Activated naive CD8-positive, alpha-beta T cell treated with anti-CD3 and anti-CD28 coated beads for 36 hours (primary cell): ENCODE measurements at places on chromosomes 6 and 20. TPM values are rescaled to one million over a fixed set of nuclear protein-coding genes. Genes with fewer than 3 reads are reported as not detected.

Gene COL9A3
- 0.35 TPM for total RNA-seq

Gene IFNGR1
- 22.1 TPM for total RNA-seq

Gene MAPK13
- 53.5 TPM for total RNA-seq

Gene MCHR2
- total RNA-seq, result not detected

Gene MEI4
- total RNA-seq, result 0.04 TPM

DNA sequence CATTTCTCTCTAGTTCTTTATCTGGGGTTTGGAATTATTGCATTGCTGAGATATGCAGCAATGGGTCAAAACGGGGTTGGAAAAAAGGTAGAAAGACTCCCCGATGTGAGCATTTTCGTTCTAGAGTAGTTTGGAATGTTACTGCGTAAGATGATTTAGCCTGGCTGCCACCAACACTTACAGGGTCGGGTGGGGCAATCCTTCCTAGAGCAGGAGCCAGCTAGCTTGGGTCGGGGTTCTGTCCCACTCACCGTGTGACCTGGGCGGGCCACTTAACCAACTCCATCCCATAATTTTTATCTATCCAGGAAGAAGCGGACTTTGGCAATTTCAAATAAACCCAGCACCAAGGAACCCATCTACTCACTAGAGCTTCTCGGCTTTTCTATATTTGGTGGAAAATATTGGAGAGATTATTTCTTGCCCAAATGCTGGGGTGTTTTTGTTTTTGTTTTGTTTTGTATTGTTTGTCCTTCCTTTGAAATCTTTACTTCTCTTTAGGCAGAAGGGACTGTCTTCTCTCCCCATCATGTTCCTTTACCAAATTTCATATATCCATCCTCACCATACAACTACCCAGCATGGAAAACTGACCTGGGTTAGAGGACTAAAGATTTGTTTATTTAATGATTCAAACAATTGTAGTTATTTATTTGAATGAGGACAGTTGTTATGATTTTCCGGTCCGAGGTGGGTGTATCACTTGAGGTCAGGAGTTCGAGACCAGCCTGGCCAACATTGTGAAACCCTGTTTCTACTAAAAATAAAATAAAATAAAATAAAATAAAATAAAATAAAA is 72.4 kb downstream of the GPX5 start:
- H3K4me1 ChIP-seq, result peaks cover 6% of the 10 kb centered on the region
- H3K36me3 ChIP-seq, result no peaks in the 10 kb centered on the region
- no peak for DNase-seq
- no peak overlapping the region for H3K27ac ChIP-seq
- H3K27me3 ChIP-seq, result peaks cover 67% of the 10 kb centered on the region

DNA sequence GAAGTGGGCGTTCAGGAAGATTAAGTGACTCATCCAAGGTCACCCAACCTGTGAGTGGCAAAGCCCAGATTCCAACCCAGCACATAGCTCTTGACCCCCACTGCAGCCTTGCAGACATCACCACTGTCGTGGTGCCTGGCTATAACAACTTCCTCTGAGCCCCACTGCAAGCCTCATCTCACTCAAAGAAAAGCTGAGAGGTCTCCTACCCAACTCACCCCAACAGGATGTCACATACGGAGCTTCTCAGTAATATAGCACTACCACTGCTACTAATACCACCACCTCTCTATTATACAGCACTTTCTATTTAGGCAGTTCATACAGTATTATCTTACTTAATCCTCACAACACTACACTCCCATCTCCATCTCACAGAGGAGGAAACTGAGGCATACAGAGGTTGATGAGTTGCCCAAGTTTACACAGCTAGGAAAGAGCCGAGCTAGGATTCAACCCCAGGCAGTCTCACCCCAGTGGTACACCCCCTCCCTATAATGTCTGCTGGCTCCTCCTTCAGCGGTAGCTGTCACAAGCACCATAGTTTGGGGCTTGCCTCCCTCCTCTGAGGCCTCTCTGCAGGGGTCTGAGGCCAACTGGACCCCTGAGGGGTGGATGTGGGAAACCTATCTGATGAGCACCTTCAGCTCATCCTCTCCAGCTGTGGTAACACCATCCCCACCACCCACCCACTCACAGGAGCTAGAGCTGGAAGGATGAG is 19.5 kb downstream of the TFEB start:
- no peak overlapping the region for H3K4me3 ChIP-seq
- no peak overlapping the region for H3K27ac ChIP-seq
- no peaks in the 10 kb centered on the region for H3K27me3 ChIP-seq
- DNase-seq, result no peak
- H3K4me1 ChIP-seq, result peaks cover 27% of the 10 kb centered on the region

GRCh38 chr6:64010010-64010409 is 374.4 kb downstream of the PHF3 start:
- no peaks in the 10 kb centered on the region for H3K27me3 ChIP-seq
- DNase-seq, result no peak
- no peaks in the 10 kb centered on the region for H3K36me3 ChIP-seq
- no peak overlapping the region for H3K4me3 ChIP-seq
- H3K4me1 ChIP-seq, result no peaks in the 10 kb centered on the region

- H3K36me3 ChIP-seq, result no peaks in the 10 kb centered on the region
- H3K27ac ChIP-seq, result no peak overlapping the region
- H3K4me1 ChIP-seq, result no peaks in the 10 kb centered on the region
- no peaks in the 10 kb centered on the region for H3K27me3 ChIP-seq
These were observed 196.6 kb downstream of the OTOR start for GRCh38 chr20:16944745-16945144.

- no peak for DNase-seq
- no peak overlapping the region for H3K4me3 ChIP-seq
- H3K36me3 ChIP-seq, result no peaks in the 10 kb centered on the region
- H3K4me1 ChIP-seq, result peaks cover 8% of the 10 kb centered on the region
- no peak overlapping the region for H3K27ac ChIP-seq
- peaks cover 17% of the 10 kb centered on the region for H3K27me3 ChIP-seq
These were observed 71.5 kb upstream of the IFNGR1 start for GRCh38 chr6:137290601-137291261.

DNA sequence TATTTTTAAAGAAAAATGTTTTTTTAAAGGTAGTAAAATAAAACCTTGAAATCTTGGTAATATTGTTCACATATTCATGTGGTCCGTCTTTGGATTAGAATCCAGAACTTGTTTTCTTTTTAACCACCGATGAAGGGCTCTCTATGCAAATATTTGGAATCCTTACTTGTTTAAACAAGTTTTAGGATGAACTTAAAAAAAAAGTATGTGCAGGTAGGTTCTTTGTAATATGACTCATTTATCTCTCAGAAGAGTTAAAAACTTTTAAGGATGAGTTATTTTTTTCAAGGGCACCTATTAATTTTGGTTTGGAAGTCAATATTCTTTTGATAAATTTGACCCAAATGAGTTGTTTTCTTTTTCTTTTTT is 8.9 kb downstream of the DSP start:
- no peak overlapping the region for H3K27ac ChIP-seq
- H3K27me3 ChIP-seq, result peaks cover 55% of the 10 kb centered on the region
- no peak for DNase-seq
- no peaks in the 10 kb centered on the region for H3K36me3 ChIP-seq
- H3K4me1 ChIP-seq, result no peaks in the 10 kb centered on the region

- H3K27ac ChIP-seq, result no peak overlapping the region
- H3K36me3 ChIP-seq, result no peaks in the 10 kb centered on the region
- H3K27me3 ChIP-seq, result no peaks in the 10 kb centered on the region
These were observed 2.2 kb upstream of the PARD6B start for GRCh38 chr20:50728981-50729874.

- peaks cover 23% of the 10 kb centered on the region for H3K4me1 ChIP-seq
- no peak overlapping the region for H3K27ac ChIP-seq
- no peak overlapping the region for H3K4me3 ChIP-seq
- no peaks in the 10 kb centered on the region for H3K36me3 ChIP-seq
- H3K27me3 ChIP-seq, result peaks cover 88% of the 10 kb centered on the region
These were observed 963 bp downstream of the FOXF2 start for GRCh38 chr6:1390133-1390945.

DNA sequence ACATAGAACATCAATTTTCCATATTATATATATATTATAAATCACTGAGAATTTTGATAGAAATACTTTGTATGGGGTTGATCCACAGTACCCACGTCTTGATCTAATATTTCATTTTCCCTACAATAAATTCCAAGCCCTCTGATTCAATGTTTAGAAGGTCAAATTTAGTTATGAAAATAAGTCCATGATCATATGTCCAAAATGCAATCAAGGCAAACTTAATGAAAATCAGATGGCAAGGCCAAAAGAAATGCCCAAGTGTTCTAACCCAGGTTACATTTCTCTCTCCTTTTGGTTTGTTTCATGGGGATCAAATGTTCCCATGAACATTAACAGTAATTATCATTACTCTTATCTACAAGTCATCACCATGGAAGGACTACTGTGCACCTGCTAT is 203.8 kb downstream of the KIF16B start:
- no peaks in the 10 kb centered on the region for H3K27me3 ChIP-seq
- no peaks in the 10 kb centered on the region for H3K4me1 ChIP-seq
- no peak overlapping the region for H3K27ac ChIP-seq

GRCh38 chr6:34237316-34237721 is 646 bp downstream of the HMGA1 start:
- DNase-seq, result peak; percentile 50
- H3K4me1 ChIP-seq, result peaks cover 48% of the 10 kb centered on the region
- H3K4me3 ChIP-seq, result peak overlapping the region; percentile 89
- no peak overlapping the region for H3K27ac ChIP-seq

DNA sequence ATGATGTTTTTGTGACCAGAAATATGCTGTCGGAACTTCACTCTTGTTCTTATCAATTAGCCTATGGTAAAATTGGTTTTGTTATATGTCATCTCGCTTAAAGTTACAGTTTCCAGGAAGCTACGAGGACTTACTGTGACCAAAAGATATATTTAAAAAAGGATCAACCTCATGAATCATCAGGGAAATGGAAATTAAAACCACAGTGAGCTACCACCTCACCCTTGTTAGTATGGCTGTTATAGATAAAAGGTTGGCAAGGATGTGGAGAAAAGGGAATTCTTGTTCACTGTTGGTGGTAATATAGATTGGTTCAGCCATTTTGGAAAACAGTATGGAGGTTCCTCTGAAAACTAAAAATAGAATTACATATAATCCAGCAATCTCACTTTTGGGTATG is 14.3 kb upstream of the INSM1 start:
- no peaks in the 10 kb centered on the region for H3K36me3 ChIP-seq
- peaks cover 1% of the 10 kb centered on the region for H3K4me1 ChIP-seq
- H3K27me3 ChIP-seq, result peaks cover 44% of the 10 kb centered on the region
- no peak overlapping the region for H3K27ac ChIP-seq
- no peak overlapping the region for H3K4me3 ChIP-seq

DNA sequence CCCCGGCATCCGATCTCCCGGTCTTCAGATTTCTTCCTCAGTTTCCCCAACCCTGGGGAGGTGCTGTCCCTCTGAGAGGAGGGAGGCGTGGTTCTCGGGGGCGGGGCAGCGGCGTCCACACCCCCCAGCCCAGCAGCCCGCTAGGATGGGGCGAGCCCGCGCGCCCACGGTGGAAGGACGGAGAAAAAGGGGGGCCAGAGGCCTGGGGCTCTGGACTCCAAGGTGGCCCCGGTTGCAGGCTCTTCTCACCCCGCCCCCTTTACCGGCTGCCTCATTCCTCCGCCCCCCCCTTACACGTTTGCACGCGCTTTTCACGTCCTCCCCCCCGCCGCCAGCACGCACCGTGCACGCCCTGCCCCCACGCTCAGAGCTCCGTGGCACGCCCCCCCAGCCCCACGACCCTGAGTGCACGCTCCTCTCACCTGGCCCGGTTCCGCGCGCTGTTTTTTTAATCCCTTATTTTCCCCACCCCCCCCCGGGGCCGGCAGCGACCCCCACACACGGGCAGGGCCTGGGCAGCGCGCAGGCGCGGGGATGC is 402 bp downstream of the ZBTB12 start:
- H3K36me3 ChIP-seq, result peaks cover 4% of the 10 kb centered on the region
- peak overlapping the region; percentile 69 for H3K4me3 ChIP-seq
- peaks cover 25% of the 10 kb centered on the region for H3K4me1 ChIP-seq
- H3K27me3 ChIP-seq, result peaks cover 6% of the 10 kb centered on the region
- peak overlapping the region; percentile 54 for H3K27ac ChIP-seq

- no peaks in the 10 kb centered on the region for H3K4me1 ChIP-seq
- H3K4me3 ChIP-seq, result no peak overlapping the region
- no peaks in the 10 kb centered on the region for H3K27me3 ChIP-seq
- no peak overlapping the region for H3K27ac ChIP-seq
- no peak for DNase-seq
These were observed 930.5 kb upstream of the FLRT3 start for GRCh38 chr20:15267935-15268334.

DNA sequence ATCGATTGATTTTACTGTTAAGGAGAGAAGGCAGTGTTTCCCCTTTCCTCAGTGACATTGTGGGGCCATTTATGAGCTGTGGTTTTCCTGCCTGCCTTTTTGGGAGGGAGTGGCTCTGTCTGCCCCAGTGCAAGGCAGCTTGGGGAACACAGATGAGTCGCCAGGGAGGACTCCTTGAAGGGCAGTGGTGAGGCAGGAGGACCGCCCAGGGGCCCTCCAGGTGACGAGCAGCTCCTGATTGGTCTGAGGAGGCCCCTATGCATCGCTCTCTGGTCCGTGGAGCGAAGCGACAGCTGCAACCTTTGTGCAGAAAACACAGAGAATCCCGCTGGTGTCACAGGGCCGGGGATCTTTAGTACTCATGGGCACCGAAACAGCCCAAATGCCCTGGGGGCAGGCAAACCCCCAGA is 100.3 kb downstream of the TMEM242 start:
- DNase-seq, result peak; percentile 39
- no peaks in the 10 kb centered on the region for H3K27me3 ChIP-seq
- H3K36me3 ChIP-seq, result no peaks in the 10 kb centered on the region
- no peak overlapping the region for H3K27ac ChIP-seq
- H3K4me1 ChIP-seq, result peaks cover 30% of the 10 kb centered on the region
- no peak overlapping the region for H3K4me3 ChIP-seq

DNA sequence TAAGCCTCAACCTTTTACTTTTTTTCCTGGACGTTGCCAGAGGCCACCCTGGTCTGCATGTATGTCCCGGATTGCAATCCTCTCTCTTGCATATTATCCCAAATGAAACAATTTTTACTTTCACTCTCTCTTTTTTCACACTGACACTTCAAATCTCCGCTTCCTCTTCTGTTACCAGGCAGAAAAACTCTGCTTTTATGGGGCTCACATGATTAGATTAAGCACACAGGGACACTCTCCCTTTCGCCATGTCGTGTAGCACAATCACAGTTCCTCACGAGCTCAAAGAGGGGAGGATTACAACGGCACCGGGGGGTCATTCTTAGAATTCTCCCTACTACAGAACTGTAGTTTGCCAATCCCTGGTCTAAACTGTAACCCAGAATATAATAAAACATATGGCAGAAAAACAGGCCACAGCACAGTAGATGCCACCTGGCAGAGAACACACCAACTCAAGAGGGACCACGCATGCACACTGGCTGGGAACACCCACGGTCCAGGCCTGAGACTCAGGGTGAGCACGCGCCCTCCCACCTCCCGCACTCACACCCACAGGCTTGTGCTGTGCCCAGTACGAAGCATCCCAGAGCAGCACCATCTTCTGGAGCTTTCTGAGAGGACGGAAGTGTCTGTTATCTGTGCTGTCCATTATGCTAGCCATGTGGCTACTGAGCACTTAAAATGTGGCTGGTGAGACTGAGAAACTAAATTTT is 288.7 kb downstream of the KIF16B start:
- H3K36me3 ChIP-seq, result peaks cover 18% of the 10 kb centered on the region
- H3K4me3 ChIP-seq, result no peak overlapping the region
- H3K27me3 ChIP-seq, result no peaks in the 10 kb centered on the region
- DNase-seq, result no peak
- H3K27ac ChIP-seq, result no peak overlapping the region
- no peaks in the 10 kb centered on the region for H3K4me1 ChIP-seq
